ENCODE measurements at places on chromosomes 3 and 15.

DNA sequence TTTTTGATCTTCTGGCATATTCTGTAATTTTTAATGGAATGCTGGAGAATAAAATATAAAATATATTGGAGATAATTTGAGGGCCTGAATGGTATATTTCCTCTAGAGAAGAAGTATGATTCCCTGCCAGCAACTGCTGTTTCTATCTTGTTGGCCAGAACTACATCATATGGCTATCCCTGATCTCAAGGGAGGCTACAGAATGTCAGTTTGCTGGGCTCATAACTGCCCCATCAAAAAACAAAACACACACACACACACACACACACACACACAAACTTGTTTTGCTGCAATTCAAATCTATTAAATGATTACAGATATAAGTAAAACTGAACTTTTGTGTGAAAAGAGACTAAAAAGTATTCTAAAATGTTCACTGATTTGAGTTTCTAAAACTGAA lies 51.0 kb downstream of the RASA2 start:
- DNase-seq = no peak

- no peak for DNase-seq
Measured at GRCh38 chr3:115595611-115596275, 27.6 kb upstream of the GAP43 start.

GRCh38 chr3:135125171-135125801 lies 330.2 kb downstream of the EPHB1 start:
- no peak for DNase-seq

- no peak for DNase-seq
Measured at GRCh38 chr3:189567766-189568420, 63.3 kb upstream of the TP63 start.

DNA sequence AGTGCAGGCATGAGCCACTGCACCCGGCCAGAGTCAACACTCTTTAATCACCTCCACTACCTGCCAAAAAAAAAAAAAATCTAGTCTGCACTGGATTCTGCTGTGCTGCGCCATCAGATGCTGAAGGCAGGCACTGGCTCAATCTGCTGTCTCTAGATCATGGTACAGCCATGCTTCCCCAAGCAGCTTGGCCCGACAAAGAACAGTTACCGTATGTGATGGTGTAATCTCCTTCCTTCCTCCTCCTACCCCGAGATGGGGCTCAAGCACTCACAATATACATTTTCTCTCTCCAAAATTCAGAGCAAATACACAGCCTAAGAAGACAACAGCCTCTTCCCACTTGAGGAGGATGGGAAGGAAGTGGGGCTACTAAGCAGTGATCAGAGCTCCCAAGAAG lies 45.1 kb downstream of the DAPK2 start:
- no peak for DNase-seq

- DNase-seq = no peak
Measured at GRCh38 chr15:57134851-57135250, 216.4 kb downstream of the TCF12 start.

DNA sequence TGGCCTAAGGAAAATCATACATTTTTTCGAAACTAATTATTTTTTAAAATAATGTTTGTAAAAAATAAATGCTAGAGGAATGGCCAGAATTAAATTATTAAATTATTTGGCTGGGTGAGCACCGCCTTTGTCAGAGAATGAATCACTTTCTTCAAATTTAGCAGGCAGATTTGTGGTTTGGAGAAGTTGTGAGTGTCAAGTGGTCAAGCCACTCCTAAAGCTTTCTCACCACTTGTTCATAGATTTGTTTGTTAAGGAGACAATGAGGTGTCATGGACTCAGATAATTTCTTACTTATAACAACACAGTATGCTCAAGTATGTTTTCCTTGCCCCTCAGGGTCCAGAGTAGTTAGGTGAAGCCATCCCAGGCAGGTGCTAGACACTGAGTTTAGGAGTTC lies 196.2 kb downstream of the TUSC7 start:
- DNase-seq = no peak

DNA sequence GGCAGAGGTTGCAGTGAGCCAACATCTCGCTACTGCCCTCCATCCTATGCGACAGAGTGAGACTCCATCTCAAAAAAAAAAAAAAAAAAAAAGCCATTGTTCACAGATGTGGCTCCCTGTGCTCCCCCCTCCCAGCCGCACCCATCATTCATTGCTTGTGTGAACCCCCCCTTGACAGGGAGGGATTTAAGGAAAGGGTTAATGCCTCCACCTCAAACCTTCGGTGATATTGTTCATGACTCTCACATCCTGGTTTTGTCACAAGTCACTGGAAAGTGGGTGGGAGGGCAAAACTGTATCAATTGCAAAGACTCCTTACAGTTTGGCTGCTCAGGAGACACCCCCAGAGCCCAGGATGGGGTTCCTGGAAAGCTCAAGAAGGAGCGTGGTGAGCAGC lies 7.7 kb downstream of the SLC6A6 start:
- no peak for DNase-seq

DNA sequence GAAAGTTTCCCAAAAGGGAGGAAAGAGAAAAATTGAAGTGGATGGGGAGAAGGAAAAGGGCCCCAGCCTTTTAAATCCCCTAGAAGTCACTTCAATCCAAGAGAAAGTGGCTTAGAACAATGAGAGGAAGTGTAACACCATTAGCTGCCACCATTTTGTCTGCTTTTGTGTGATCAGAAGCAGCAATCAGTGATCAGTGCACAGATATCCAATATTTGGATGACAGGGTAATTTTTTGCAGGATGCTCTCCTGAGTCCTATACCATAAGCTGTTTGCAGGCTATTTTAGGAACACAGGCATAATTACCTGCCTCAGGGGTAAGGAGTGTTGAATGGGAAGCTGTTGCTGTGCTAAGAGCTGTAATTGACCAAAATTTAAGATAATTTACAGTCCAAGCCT lies 31.4 kb downstream of the SLC35A5 start:
- DNase-seq = no peak

GRCh38 chr3:86986671-86987420 lies 4.1 kb downstream of the VGLL3 start:
- DNase-seq = no peak

DNA sequence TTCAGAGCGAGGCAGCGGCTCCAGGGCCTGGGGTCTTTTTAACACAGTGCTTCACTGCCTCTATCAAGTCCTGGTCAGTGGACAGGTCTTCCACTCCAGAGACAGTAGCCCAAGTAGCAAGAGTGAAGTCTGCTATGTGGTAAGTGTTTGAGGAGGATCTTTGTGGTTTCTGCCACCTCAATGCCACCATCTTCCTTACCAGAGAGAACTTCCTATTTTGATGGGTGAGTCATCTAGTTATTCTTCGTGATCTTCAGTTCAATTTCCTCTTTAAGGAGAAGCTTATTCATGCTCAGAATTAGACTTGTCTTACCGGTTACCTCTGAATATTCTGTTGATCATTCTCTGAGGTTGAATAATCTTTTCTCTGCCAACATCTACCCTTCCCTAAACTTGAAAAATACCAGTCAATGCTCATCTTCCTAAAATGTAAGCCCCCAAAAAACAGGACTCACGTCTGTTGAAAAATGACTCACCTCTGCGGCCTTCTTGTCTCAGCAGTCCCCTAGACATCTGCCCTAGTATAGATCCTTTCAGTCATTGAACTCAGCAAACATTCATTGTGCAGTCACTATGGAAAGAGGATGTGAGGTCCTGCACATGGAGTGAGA lies 32.2 kb upstream of the BCL6 start:
- DNase-seq = peak; percentile 50
